ENCODE measurements at places on chromosomes 11 and 22.

DNA sequence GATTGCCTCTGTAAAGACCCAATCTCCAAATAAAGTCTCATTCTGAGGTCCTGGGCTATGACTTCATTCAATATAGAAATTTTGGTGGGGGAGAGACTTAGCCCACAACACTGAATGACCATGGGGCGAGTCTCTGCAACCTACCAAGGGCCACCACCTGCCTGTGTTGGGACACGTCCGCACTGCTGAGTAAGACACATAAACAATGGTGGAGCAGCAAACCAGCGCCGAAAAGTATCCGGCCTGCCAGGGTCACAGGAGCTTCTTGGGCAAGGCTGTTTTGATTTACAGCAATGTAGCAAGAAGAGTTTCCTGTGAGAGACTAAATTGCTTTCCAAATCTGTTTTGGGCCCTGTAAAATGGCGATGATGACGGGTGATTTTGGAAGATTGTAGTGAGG lies 122.3 kb downstream of the SHANK2 start:
- no peak for DNase-seq

GRCh38 chr11:104609311-104610085 lies 288.8 kb downstream of the CASP12 start:
- peak; percentile 1 for DNase-seq

DNA sequence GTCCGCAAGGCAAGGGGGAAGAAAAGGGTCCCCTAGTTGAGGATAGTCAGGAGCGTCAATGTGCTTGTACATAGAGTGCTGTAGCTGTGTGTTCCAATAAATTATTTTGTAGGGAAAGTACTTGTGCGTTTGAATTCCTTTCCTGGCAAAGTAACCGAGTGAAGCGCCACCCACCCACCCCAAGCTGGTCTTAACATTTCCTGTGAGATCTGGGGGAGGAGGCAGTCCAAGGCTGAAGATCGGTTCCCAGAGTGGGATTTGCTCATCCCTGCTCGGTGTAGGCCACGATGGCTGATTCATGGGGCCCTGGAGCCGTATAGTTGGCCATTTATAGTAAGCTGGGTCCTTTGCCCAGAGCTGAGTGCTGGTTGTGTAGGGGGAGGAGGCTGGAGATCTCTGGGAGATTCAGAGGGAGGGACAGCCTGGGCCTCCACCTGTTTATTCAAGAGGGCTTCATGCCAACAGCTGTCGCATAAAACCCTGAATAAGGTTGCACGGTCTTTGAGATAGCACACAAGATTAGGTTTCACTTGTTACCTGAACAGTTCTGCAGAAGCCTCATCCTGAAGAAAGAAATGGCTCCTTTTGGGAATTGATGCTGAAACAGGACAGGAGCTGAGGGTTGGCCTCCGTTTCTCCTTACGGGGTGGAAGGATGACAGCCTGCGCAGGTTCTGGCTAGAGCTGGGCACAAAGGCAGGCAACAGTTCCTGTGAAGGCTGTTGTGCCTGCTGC lies 2.4 kb downstream of the ATF4 start:
- no peak for DNase-seq

DNA sequence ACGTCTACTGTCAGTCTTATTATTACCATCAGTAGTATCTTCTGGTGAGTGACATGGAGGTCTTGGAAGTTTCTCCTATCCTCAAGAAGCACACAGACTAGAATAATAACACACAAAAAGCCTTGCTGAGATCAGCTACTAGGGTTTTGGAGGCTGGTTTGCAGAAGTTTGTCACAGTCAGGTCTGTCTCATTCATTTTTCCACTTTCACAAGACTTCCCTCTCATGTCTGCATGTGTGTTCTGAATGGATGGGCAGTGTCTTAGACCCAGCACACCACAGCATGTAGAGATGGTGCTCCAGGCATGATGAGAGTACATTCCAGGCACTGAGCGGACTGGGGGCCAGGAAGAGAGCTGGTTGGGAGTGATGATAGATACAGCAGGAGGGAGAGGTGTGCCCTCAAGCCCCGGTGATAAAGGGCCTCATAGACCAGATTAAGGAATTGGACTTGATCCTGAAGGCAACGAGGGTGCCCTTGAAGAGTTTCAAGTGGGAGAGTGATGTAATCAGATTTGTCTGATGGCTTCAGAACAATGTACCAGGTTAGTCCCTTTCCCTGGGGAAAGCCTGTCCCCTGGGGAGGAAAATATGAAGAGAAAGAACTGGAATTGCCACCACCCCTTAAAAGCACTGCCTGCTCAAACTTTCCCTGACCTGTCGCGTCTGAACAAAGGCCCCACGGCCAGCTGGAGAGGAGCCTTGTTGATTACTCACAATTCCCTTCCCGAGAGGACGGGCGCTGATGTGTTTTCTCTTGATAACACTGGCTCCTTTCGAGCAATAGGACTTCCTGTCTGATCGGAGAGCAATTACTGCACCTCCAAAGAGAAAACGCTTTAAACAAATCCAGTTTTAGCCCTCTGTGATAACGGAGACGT lies 45.1 kb upstream of the LMO2 start:
- DNase-seq, result no peak

GRCh38 chr22:42372976-42373375 lies 59.2 kb downstream of the NFAM1 start:
- no peak for DNase-seq
